Stomach (tissue), 19 donors: ENCODE measurements at places on chromosomes 5 and 9. TPM values are rescaled to one million over a fixed set of nuclear protein-coding genes. Genes with fewer than 3 reads are reported as not detected.

The CDKN2AIPNL gene
- polyA plus RNA-seq = 40.9 TPM

The MYOT gene
- polyA plus RNA-seq = 14.8 TPM

The DHX29 gene
- 6.5 TPM for polyA plus RNA-seq

The GAPVD1 gene
- 5.0 TPM for polyA plus RNA-seq

The IL5 gene
- polyA plus RNA-seq = not detected

The CPLANE1 gene
- 2.6 TPM for polyA plus RNA-seq

The SPINK13 gene
- not detected for polyA plus RNA-seq

The GCNT4 gene
- 3.8 TPM for polyA plus RNA-seq

The SLCO6A1 gene
- polyA plus RNA-seq = not detected

The SEMA4D gene
- 10.9 TPM for polyA plus RNA-seq

The PIP5KL1 gene
- polyA plus RNA-seq = 2.3 TPM

The ZNG1C gene
- polyA plus RNA-seq = 6.4 TPM

The DAB2 gene
- 3.1 TPM for polyA plus RNA-seq

The FCHO2 gene
- polyA plus RNA-seq = 6.9 TPM

The MARCHF3 gene
- polyA plus RNA-seq = 1.3 TPM

The GGTA1 gene
- polyA plus RNA-seq = 6.2 TPM

The ADAMTS16 gene
- not detected for polyA plus RNA-seq

The RACK1 gene
- 2,190 TPM for polyA plus RNA-seq

The SMC2 gene
- polyA plus RNA-seq = 2.7 TPM

The ADGRD2 gene
- polyA plus RNA-seq = not detected

The PLEKHG4B gene
- polyA plus RNA-seq = 1.8 TPM

The FSTL4 gene
- not detected for polyA plus RNA-seq

The DDX4 gene
- not detected for polyA plus RNA-seq
